ENCODE measurements at places on chromosomes 6 and 20. TPM values are rescaled to one million over a fixed set of nuclear protein-coding genes. Genes with fewer than 3 reads are reported as not detected.
A peak's percentile ranks its signal among the peaks of the same experiment; 100 is the strongest.

GRCh38 chr6:123338394-123338793 lies 298.4 kb downstream of the TRDN start:
- H3K4me1 ChIP-seq: no peaks in the 10 kb centered on the region
- H3K27ac ChIP-seq: no peak overlapping the region
- H3K27me3 ChIP-seq: no peaks in the 10 kb centered on the region

DNA sequence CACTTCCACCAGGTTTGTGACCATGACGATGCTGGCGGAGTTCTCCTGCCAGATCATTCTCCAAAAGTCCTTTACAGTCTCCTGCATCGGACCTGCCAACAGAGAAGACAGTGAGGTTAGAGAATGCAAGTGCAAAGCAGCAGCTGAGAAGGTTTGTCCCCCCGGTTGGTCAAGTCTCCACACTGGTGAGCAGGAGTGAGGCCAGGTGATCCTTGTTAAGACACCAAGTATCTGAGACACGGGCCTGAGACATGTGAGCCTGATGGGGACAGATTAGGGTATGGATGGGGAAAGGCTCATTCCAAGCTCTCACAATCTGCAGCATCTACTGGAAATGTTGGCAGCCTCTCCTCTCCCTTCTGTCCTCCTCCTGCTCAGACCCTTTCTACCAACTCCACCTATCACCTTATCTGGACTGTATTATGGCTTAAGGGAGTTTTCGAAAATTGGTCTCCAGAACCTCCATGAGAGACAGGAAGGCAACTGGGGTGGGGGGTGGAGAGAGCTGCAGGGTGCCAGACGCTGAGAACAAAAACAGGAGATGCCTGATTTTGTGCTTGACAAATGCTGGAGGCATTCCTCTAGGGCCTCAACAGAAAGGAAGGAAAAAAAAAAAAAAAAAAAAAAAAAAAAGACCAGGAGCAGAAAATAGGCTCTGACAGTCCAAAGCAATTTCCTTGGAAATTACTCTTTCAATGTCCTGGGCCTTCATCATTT lies 500.4 kb upstream of the CHD6 start:
- no peak for DNase-seq
- H3K4me3 ChIP-seq: no peak overlapping the region
- no peaks in the 10 kb centered on the region for H3K27me3 ChIP-seq
- H3K4me1 ChIP-seq: no peaks in the 10 kb centered on the region
- H3K36me3 ChIP-seq: no peaks in the 10 kb centered on the region
- H3K27ac ChIP-seq: no peak overlapping the region

DNA sequence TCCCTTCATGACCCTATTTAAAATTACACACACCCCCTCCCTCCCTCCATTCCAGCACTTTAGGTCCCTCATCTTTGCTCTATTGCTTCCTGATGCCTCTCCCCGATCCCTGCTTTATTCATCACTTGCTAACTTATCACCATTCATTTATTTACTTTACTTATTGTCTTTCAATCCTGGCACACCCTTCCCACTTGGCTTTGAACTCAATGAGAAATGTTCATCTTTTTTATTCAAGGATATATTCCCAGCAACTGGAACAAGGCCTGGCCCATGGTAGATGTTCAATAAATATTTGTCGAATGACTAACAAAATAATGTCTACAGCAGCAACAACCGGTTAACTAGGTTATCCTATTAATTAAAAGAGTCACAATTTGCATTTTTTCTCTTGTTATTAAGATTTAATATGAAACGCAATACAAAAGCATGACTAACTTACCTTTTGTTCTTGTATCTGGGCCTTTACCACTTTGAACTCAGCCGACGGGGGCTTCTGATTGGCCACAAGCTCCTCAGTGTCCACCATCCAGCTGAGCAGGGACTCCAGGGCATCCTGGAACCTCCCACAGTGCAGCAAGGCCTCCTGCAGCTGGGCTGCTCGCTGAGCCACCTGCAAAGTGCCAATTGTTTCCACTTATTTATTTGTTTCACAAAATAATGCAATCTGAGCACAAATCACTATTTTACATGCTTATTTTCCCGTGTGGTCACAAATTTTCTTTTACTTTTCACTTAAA lies 107.8 kb downstream of the DST start:
- H3K36me3 ChIP-seq: peaks cover 50% of the 10 kb centered on the region
- H3K4me3 ChIP-seq: no peak overlapping the region
- H3K27me3 ChIP-seq: no peaks in the 10 kb centered on the region
- DNase-seq: no peak

DNA sequence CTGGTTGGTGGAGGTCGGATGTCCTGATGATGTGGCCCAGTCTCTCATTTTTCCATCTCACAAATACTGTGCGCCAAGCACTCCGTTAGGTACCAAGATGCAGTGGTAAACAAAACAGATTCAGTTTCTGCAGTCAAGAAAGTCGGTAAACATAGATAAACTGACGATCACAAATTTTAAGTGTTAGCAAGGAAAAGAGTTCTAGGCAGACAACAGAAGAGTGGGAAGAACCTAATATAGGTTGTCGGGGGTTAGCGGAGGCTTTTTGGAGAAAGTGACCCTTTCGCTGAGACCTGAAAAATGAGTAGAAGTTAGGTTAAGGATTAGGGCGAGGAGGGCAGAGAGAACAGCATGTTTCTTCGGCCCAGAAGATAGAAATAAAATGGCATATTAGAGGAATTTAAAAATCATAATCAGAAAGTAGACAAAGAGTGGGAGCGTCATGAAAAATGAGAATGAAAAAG lies 514 bp downstream of the ORC3 start:
- no peaks in the 10 kb centered on the region for H3K27me3 ChIP-seq
- no peaks in the 10 kb centered on the region for H3K36me3 ChIP-seq
- peak overlapping the region; percentile 70 for H3K4me3 ChIP-seq
- no peak for DNase-seq
- H3K27ac ChIP-seq: peak overlapping the region; percentile 54
- no peaks in the 10 kb centered on the region for H3K4me1 ChIP-seq

GRCh38 chr6:100212131-100212530 lies 218.1 kb upstream of the MCHR2 start:
- DNase-seq: no peak
- no peaks in the 10 kb centered on the region for H3K4me1 ChIP-seq
- H3K36me3 ChIP-seq: no peaks in the 10 kb centered on the region
- H3K27me3 ChIP-seq: no peaks in the 10 kb centered on the region

- DNase-seq: no peak
- H3K27ac ChIP-seq: no peak overlapping the region
- H3K36me3 ChIP-seq: no peaks in the 10 kb centered on the region
Measured at GRCh38 chr6:45076217-45076930, 251.8 kb upstream of the RUNX2 start.

- H3K4me1 ChIP-seq: no peaks in the 10 kb centered on the region
- no peak overlapping the region for H3K4me3 ChIP-seq
- no peaks in the 10 kb centered on the region for H3K27me3 ChIP-seq
- H3K36me3 ChIP-seq: no peaks in the 10 kb centered on the region
- H3K27ac ChIP-seq: no peak overlapping the region
Measured at GRCh38 chr6:41966961-41967311, 25.3 kb upstream of the CCND3 start.

DNA sequence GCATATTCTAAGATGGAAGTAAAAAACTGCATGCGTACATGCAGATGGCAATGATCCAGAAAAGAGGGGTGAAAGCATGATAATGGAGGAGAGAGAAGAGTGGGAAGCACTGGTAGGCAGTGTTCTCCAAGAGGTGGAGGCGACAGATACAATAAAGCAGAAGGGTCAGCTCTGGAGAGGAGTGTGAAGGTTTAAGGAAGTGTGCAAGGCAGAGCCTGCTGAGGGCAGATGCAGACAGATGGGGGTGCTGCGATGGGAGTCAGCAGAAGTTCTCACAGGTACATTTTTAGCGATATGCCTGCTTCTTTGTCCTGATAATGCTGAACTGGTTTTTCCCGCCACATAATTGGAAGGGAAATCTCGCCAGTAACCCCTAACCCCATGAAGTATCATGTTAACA lies 81.1 kb upstream of the C6orf118 start:
- H3K27me3 ChIP-seq: no peaks in the 10 kb centered on the region
- H3K4me3 ChIP-seq: no peak overlapping the region
- DNase-seq: no peak
- no peaks in the 10 kb centered on the region for H3K36me3 ChIP-seq

THBD gene
- total RNA-seq: 15.6 TPM

- no peak for DNase-seq
- H3K4me3 ChIP-seq: no peak overlapping the region
- no peaks in the 10 kb centered on the region for H3K36me3 ChIP-seq
- no peaks in the 10 kb centered on the region for H3K4me1 ChIP-seq
- H3K27ac ChIP-seq: no peak overlapping the region
Measured at GRCh38 chr20:16158976-16159286, 414.3 kb downstream of the KIF16B start.

GRCh38 chr6:12955956-12956355 lies 239.4 kb downstream of the PHACTR1 start:
- no peaks in the 10 kb centered on the region for H3K36me3 ChIP-seq
- no peak for DNase-seq
- no peaks in the 10 kb centered on the region for H3K4me1 ChIP-seq

EYA2 gene
- total RNA-seq: 0.24 TPM

- no peak overlapping the region for H3K4me3 ChIP-seq
- no peak for DNase-seq
Measured at GRCh38 chr6:16419636-16420336, 181.4 kb downstream of the GMPR start.

HS3ST5 gene
- total RNA-seq: not detected

- peak within 1 kb of the TSS; percentile 86 for H3K4me3 ChIP-seq
- peaks cover 62% of the 10 kb centered on the region for H3K36me3 ChIP-seq
- H3K27me3 ChIP-seq: no peaks in the 10 kb centered on the region
Measured at GRCh38 chr6:31958741-31959739, at the start of the genes NELFE and SKIC2. TSS of gene NELFE (minus strand) at chr6:31958971. CDS start at chr6:31958446, 525 bp downstream. TSS of gene SKIC2 (plus strand) at chr6:31959175. CDS start at chr6:31959193, 18 bp downstream.

SPAG4 gene
- total RNA-seq: 5.1 TPM

SALL4 gene
- total RNA-seq: 0.63 TPM

BACH2 gene
- 3.4 TPM for total RNA-seq

SRSF12 gene
- total RNA-seq: not detected
